Activated CD4-positive, CD25-positive, alpha-beta regulatory T cell treated with anti-CD3 and anti-CD28 coated beads, Interleukin-2, amount 50 U/mL, for 24 hours (primary cell): ENCODE measurements at places on chromosomes 12 and 14.
A peak's percentile ranks its signal among the peaks of the same experiment; 100 is the strongest.

DNA sequence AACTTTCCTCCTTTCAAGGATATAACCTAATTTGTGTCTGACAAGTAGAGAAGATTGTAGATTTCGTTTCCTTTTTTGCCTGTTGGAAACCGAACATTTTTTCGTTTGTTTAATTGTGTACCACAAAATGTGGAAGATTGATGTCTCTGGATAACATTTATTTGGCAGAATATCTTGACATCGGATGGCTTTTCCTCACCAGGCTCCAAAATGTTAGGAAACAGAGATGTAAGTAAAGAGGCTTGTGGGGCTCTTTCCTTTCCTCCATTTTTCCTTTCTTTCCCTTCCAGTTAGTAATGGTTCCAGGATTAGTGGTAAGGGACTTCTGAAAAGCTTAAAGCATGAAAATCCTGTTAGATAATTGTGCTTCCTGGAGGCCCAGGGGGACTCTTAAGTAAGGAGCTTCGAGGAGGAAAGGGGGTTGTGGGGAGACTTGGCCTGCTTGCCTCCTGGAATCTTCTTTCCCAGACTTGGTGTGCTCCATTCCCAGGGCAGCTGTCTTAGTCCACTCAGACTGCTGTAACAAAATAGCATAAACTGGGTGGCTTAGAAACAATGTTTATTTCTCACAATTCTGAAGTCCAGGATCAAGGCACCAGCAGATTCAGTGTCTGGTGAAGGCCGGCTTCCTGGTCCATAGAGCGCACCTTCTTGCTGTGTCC, 243.1 kb upstream of the PWP1 start:
- ATAC-seq = no peak

- ATAC-seq = no peak
Measured at GRCh38 chr12:109563291-109564284, 9.7 kb downstream of the MMAB start.

DNA sequence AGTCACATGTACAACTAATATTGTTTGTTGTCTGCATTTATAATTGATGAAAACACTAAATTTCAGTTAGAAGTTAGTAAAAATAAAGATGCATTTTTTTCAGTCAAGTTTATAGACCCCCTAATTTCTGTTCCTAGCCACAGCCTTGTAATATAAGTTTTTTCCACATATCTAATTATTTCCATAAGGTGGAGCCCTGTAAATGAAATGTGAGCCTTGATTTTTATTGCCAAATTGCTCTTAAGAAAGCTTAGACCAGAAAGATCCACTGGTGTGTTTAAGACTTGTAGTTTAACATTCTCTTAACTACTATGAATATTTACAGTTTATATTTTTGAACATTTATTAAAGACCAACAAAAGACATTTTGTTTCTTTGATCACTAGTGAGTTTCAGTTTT, 322.1 kb upstream of the RGS6 start:
- ATAC-seq = no peak

GRCh38 chr12:111431772-111432171, 26.0 kb downstream of the SH2B3 start:
- ATAC-seq = no peak

DNA sequence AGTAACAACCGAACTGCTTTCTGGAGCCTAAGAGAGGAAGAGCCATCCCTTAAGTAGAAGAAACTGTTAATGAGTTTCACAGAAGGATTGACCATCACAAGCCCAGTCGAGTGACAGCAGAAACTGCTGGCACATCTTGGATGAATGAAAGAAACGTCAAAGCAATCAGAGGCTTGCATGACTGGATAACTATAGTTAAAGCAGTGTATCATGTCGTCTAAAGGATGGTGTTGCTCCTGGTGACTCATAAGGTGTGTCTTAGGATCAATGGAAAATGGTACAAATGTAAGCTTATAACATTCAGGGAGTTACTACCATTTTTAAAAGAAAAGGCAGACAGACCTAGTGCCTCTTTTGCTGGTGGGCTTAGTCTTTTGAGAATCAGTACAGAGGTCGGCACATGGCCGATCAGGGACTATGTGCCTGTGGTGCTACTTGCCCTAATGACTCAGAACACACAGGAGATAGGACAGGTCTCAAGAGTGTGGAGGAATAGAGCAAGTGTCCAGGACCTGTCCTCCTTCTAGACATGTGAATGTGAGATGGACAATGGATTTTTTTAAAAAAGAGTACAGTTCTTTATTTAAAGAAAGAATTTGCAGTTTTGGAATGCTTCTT, 55.7 kb downstream of the TMX1 start:
- no peak for ATAC-seq

GRCh38 chr14:37569729-37570128, 25.3 kb downstream of the FOXA1 start:
- ATAC-seq = no peak

- peak; percentile 24 for ATAC-seq
Measured at GRCh38 chr12:14239935-14240872, 125.3 kb upstream of the ATF7IP start.

GRCh38 chr14:103535081-103535890, 6.3 kb downstream of the TRMT61A start:
- ATAC-seq = no peak

DNA sequence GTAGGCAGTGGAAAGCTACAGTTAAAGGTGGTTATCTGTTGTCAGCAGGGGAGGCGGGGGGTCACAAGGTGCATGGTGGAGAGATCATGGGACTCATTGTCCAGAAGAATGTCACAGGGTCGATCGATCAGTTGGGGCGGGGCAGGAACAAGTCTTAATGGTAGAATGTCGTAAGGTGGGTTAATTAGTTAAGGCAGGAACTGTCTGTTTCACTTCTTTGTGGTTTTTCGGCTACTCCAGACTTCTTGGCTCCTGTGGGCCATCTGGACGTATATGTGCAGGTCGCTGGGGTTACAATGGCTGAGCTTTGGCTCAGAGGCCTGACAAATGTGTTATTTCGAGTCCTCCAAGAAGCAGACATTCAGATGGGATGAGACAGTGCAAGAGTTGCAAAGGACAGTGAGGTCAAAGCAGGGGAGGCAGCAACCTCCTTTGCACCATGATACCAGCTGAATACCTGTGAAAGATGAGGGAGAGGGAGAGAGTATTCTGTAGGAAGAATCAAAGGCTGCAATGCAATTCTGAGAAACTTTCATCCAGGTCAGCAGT, 246.9 kb upstream of the TMEM132C start:
- ATAC-seq = no peak

- peak; percentile 97 for ATAC-seq
Measured at GRCh38 chr12:12582895-12583303, 20.2 kb upstream of the DUSP16 start.

GRCh38 chr12:62191491-62192179, 68.6 kb upstream of the USP15 start:
- ATAC-seq = peak; percentile 42

DNA sequence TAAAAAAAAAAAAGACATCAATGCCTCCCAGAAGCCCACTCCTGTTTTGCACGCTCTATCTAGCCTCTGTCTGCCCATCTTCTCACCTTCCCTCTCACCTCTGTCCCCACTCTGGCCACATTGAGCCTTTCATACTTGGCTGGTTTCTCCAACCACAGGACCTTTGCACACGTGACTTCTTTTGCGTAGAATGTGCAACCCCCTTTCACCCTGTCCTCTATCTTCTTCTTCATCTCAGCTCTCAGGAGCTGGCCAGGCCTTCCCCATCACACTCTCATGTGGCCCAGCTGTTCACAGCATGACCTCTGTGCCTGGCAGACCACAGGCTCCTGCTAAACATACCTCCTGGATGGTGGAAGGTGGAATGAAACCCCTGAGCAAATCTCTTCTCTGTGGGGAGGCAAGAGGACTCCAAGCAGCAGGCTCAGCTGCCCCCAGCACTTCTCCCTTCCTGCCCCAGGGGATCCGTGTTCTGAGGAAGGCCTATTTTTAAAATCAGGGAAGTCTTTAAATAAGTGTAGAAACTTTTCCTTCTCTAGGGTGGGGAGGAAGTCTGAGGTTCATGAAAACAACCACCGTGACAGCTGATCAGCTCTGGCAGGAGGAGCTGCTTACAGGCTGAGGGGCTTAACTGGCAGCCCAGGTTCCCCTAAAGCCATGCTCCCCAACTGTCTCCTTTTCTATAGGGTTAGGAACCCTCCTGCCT, 11.6 kb downstream of the HVCN1 start:
- ATAC-seq = no peak

- peak; percentile 21 for ATAC-seq
Measured at GRCh38 chr14:68790644-68791077, 2.2 kb downstream of the ZFP36L1 start.

- no peak for ATAC-seq
Measured at GRCh38 chr14:20468764-20469241, 403 bp upstream of the PNP start.

DNA sequence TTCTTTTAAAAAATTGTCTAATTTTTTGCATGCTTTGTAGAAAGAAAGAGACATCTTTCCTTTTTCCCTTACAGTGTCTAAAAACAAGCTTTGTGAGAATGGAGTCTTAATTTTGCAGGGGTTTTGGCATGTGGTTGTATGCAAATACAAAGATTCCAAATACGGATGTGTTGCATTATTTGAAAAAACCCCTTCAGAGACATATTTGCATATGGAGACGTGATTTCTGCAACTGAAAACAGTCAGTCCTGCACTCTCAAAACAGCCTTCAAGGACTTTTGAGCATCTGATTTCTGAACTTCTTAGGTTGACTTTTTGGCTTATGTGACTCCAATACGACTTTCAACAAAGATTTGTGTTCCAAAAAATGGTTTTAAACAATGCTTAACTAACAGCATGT, 7.8 kb downstream of the IRAK3 start:
- peak; percentile 87 for ATAC-seq
